ENCODE measurements at places on chromosomes 11 and 22.

DNA sequence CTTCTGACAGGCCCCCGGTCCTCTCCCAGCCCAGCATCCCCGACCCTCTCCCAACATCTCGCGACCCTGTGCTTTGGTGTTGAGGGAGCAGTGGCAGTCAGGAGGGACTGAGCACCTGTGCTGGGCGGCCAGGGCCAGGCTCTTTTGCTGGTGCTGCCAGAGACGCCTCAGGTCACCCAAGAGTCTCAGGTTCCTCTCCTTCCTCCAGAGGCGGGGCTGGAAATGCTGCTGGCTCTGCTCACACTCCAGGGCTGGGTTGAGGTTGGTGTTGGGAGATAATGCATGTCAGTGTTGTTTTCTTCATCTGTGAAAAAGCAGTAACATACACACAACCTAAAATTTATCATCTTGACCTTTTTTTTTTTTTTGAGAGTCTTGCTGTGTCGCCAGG is 1.2 kb upstream of the IGLL1 start:
- no peak for DNase-seq

DNA sequence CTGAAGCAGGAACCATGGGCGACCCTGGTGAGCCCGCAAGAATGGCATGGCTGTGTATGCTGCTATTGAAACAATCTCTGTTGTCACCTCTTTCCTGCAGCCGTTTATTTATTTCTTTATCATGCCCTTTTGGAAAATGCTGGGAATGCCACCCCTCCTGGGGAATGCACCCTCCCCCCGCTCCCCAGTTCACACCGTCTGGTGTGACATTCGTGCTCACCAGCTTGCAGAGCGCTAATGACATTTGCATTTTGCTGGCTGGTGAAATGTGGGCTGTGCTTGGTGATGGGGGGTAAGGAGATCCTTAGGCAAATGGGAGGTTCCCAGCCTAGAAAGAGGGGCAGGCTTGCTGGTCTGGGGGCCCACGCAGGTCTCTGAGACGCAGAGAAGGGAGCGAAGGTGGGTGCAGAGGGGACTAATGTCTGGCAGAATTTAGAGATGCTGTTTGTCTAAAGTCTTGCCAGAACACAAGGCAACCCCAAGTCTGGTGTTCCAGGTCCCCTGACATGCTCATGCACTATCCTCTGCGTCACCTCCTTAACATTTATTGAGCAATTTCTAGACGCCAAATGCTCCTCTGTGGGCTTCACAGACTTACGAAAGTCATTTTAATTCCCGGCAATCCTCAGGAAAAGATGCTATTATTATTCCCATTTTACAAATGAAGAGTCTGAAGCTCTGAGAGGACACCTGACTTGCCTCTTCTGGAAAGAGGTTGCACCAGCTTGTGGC is 91.7 kb downstream of the TP53I11 start:
- DNase-seq: no peak

DNA sequence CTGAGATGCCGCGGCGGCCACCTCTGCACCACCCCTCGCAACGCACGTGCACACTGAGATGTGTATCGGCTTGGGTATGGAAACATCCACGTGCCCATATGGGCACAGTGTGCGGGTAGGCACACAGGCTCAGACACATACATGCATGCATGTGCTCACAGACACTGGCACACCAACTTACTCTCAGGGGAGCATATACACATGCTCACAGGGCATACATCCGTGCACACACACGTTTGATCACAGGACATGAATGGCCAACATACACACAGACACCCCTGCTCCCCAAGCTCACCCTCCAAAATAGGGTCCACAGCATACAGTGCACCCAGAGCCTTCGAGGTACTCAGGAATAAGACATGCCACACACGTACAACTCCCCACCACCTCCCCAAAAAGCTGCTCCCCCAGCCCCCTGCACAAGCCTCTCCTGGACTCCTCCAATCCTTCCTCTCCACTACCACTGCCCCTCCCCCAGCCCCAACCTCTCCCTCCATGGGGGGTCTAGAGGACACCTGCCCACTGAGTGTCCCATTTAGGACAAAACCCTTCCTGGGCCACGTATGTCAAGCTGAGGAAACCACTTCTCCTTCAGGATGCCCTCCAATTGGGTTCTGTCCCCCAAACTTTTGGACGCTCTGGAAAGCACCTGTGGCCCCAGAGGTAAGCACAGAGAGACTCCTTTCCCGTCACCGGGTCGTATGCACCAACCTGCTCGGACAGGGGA is 53.1 kb downstream of the SLC22A12 start:
- DNase-seq: no peak

- no peak for DNase-seq
These were observed 786.1 kb upstream of the CNTN5 start for GRCh38 chr11:98234698-98235097.

- DNase-seq: no peak
These were observed 220.8 kb downstream of the RAB38 start for GRCh38 chr11:87954476-87954875.

GRCh38 chr11:46658259-46658658 is 40.9 kb downstream of the ATG13 start:
- no peak for DNase-seq

DNA sequence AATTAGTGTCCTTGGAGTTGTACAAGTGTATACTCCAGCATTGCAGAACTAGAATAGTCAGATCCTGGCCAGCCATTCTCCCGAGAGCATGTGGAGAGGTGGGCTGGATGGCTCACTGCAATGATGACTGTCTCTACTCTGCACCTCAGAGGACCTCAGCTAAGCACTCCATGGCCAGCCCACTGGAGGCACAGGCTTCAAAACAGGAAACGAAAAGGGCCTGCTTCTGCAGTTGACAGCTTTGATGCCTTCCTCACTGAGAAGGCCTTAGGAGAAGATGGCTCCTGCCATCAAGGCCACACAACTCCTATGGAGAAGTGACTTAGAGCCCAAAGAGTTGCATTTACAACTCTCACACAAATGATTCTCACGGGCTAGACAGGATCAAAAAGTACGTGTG is 9.1 kb downstream of the POLD4 start:
- DNase-seq: no peak

DNA sequence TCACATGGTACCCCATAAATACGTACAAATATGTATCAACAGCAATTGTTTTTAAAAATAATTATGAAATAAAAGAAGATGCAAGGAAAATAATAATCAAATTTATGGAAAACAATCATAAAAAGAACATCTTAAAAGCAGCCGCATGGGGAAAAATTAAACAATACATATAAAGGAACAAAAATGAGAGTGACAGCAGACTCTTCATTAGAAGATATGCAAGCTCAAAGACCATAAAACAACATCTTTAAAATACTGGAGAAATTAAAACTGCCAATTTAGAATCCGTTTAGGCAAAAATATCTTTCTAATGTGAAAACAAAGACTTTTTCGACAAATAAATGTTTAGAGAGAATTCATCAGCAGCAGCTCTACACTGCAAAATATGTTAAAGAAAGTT is 190.6 kb upstream of the C11orf58 start:
- no peak for DNase-seq

- DNase-seq: no peak
These were observed 23.3 kb downstream of the ST3GAL4 start for GRCh38 chr11:126378763-126379162.
